Psoas muscle (tissue), 8 donors: ENCODE measurements at places on chromosomes 2 and 18.
A peak's percentile ranks its signal among the peaks of the same experiment; 100 is the strongest.

DNA sequence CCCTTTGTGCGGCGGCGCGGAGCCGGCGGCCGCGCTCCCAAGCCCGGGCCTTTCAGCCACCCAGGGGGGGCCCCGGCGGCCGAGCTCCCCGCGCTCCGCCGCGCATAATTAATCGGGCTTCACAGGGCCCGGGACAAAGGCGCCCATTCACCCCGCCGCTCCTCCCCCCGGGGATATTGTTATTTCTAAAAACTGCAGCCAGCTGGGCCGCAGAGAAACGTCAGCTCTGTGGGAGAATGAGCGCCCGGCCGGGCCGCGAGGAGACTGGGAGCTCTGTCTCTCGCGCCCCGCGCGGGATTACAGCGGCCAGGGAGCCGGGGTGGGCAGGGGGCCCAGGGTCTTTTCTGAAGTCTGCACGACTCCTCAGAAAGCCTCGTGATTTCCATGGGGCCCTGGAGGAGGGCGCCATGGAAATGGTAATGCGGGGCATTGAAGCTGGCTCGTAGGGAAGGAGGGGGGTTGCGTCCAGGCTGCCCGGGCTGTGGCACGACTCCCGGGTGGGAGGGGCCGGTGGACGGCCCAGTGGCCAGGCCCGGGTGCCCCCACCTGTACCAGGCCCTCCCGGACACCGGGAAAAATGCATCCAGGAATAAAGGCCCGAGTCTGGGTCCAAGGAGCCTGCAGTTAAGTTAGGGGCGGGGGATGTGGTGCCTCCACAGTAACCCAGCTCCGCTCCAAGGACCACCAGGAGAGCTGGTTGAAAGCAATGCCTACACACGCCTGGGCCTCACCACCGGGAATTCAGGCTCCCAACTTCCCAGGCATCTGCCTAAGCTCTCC lies 125.3 kb downstream of the ZFP36L2 start:
- peak; percentile 76 for DNase-seq

GRCh38 chr2:177282787-177283572 lies 18.5 kb upstream of the NFE2L2 start:
- DNase-seq, result no peak

GRCh38 chr2:10647886-10648605 lies 41.7 kb downstream of the NOL10 start:
- DNase-seq, result no peak

GRCh38 chr2:198191651-198192050 lies 387.3 kb downstream of the PLCL1 start:
- no peak for DNase-seq

DNA sequence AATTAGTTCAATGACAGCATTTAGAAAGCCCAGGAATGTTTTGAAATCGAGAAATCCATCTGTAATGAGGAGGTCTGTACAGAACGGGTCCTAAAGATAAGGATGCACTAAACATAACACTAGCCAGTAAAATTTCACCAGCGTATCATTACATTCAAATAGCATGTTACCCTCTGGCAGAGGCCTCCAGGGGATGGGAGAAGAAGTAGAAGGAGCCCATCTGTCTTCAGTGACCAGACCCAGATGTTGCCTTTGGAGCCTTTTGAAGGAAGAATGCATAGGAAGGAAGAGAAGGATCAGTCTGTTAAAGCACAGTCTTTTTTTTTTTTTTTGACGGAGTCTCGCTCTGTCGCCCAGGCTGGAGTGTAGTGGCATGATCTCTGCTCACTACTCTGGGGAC lies 86.1 kb upstream of the BCL2L11 start:
- DNase-seq, result no peak

- no peak for DNase-seq
Observed at GRCh38 chr2:38448692-38449410, 71.8 kb upstream of the ATL2 start.

DNA sequence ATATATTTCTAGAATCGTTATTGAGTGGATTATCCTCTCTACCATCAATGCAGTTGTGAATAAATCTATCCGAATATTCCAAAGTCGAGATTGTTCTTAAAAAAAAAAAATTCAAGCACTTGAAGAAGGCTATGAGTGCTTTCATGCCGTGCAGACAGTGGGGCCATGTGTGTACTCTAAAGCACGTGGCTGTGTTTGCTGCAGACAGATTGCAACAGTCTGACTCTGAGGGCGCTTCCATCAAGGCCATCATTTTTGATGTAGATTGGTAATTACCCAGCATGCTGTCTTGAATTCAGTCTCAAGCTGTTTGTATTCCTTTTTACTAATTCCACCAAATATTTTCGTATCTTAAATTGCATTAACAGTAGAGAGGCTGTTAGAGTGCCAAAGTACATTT lies 325.9 kb upstream of the LINC00305 start:
- DNase-seq, result no peak

- no peak for DNase-seq
Observed at GRCh38 chr2:144937910-144938709, 418.2 kb upstream of the ZEB2 start.

DNA sequence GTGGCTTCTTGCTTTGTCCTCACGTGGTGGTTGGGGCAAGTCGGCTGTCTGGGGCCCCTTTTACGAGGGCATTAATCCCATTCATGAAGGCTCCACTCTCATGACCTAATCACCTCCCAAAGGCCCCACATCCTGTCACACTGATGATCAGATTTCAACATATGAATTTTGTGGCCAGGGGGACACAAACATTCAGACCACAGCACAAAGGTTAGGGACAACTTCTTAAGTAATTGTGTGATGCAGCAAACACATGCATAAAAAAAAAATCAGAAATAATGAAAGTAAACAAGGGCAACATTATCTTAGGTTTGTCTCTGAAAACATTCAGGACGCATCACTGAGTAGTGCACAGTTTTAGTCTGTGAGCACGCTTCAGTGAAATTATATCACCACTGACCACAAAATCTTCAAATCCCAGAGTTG lies 54.2 kb upstream of the FRZB start:
- DNase-seq, result no peak

DNA sequence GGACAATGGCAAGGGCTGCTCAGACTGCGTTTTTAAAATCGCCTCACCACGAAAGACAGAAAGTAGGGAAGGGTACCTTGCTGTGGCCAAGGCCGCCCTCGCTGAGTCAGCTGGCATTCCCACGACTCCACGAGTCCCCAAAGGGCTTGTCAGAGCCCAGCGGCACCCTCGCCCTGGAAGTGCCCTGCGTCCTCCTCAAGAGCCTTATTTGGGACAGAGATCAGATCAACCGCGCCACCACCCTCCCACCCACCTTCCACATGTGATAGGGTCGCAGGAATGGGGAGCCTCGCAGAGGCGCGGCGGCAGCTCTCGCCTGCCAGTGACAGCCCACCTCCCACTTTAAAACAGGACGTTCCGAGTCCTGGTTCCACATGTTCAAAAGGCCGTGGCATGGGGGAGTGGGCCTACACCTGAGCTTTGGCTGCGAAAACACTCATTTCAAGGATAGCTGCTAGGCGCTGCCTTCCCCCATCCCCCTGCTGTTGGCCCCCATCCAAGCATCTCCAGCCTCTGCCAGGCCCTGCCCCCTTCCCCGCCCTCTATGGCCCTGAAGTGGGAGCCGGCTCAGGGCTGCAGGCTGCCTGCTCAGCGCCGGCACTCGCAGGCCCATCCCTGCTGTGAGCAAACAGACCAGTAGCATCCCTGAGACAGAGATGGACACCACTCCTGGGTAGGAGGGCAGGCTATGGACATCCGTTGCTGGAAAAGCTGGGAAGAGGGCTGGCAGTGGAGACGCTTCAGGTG lies 38.1 kb upstream of the ARHGEF4 start:
- no peak for DNase-seq

- no peak for DNase-seq
Observed at GRCh38 chr2:117562654-117563053, 251.8 kb upstream of the DDX18 start.
